Daoy (cell line): ENCODE measurements at places on chromosomes 12 and 14. TPM values are rescaled to one million over a fixed set of nuclear protein-coding genes. Genes with fewer than 3 reads are reported as not detected.
A peak's percentile ranks its signal among the peaks of the same experiment; 100 is the strongest.

DNA sequence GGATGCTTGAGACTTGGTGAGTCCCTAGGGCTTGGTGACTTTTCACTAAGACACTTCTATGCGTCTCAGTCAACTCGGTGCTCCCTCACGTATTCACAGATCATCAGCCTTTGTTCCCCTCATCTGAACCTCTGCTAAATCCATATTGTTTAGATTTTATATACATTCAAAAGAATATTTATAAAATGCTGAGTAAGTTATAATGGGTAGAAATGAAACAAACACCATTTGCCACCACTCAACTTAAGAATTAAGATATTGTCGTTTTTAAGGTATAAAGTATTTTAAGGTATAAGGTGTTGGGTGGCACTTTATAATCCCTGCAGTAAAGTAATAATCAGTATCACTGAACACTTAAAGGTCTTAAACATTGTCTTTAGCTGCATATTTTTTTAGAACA lies 103.0 kb downstream of the TTLL5 start:
- no peak for DNase-seq

INSM2 gene
- 0.17 TPM in 1 of 2 replicates, not detected in the other for total RNA-seq

PLEKHD1 gene
- 0.06 TPM in 1 of 2 replicates, not detected in the other for total RNA-seq

- DNase-seq: no peak
These were observed 25.9 kb downstream of the TCHP start for GRCh38 chr12:109926016-109926415.

DNA sequence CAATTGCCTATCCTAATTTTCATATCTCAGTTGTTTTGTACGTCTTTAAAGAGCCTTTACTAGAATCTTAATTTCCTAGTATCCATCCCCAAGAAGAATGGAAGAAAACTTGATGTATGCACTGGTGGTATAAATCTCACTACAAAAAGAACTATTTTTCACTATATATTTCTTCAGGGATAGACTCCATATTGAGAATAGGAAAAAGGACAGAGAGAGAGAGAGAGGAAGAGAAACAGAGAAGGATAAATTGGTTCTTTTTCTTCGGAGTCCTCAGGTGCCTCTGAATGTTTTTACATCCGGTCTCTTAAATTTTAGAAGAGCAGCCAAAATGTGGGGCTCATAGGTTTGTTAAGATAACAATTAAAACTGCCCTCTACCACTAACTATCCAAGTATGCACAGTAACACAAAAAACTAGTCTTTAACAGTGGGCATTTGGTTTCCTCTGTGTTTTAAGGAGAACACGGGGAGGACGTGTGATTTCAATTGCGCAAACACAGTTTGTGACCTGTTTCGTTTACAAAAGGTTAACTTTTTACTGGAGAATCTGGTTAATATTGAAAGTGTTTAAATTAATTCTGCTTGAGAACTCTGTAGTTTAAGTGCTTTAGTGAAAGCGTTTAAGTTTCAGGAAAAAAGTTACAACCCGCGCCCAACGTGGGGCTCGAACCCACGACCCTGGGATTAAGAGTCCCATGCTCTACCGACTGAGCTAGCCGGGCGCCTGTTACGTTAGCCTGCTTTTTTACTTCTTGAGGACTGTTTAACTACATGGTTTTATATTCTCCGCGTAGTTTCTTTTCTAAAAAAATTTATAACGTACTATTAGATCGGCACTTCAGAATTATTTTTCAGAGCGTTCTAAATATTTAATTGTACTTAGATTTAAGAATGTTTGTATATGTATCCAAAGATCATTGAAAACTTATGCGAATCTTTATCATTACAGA lies 5.1 kb upstream of the PSMA3 start:
- DNase-seq: peak; percentile 72

- DNase-seq: no peak
These were observed 231.2 kb downstream of the PDZRN4 start for GRCh38 chr12:41419131-41419893.

CISTR gene
- not detected in 2 replicates for total RNA-seq

DHRS7 gene
- 57.2 and 77.4 TPM in 2 replicates for total RNA-seq

RNF31 gene
- 49.7 and 68.1 TPM in 2 replicates for total RNA-seq

DNA sequence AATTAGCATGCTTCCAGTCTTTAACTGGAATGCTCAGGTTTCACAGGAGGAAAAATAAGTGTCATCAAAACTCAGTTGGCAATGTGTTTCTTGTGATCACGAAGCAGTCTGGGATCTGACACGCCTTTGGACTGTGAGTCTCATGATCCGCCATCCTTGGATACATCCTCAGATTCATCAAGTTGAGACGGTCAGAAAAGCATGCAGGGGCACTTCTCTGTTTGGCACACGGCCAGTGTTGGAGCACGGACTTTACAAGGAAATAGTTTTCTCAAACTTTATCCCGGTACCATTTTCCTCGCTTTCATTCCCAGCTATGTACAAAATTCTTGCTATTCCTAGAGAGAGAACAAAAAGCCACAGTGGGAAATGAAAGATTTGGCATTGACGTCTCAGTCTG lies 88.4 kb upstream of the PARP11 start:
- no peak for DNase-seq

NELL2 gene
- total RNA-seq: 19.9 and 28.0 TPM in 2 replicates

GRCh38 chr12:6542209-6543009 lies 8.1 kb downstream of the GAPDH start:
- DNase-seq: no peak

GRCh38 chr12:96177013-96177412 lies 17.2 kb upstream of the ELK3 start:
- peak; percentile 78 for DNase-seq

SPIC gene
- not detected in 2 replicates for total RNA-seq

DNA sequence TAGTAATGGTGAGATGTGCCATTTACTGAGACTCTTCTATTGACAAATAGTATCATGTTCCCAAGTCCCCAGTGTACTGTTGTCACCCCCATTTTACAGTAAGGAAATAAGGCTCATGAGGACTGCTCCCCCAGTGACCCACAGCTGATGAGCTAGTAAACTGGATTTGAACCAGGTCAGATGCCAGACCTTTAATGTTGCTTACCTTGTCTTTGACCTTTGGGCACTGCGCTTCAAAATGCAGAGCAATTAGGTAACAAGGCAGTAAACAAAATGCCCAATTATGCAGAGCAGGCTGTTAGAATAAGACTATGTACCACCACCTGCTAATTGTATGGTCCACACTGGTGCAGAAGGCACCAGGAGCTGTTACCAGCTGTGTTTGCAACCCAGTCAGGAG lies 38.5 kb upstream of the RIN3 start:
- no peak for DNase-seq

- DNase-seq: peak; percentile 81
These were observed 751 bp downstream of the GDF11 start for GRCh38 chr12:55743406-55744339.

DNA sequence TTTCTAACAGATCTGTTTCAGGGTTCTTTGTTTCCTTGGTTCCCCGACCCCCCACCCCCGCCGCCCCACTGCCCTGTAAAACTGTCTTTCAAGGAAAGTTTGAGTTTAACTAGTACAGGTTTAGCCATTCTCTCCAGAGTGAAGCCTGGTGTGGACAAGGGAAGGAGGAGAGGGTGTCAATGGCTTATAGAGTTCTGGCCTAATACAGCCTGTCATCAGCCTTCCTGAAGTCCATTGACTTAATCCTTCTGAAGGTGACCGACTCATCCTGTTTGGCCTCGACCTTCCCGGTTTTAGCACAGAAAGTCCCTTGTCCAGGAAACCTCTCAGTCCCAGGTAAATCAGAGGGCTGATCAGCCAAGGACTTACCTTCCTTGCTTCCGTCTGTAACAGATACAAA lies 11.0 kb upstream of the P2RX4 start:
- DNase-seq: no peak

KANSL2 gene
- total RNA-seq: 114 and 119 TPM in 2 replicates

DNA sequence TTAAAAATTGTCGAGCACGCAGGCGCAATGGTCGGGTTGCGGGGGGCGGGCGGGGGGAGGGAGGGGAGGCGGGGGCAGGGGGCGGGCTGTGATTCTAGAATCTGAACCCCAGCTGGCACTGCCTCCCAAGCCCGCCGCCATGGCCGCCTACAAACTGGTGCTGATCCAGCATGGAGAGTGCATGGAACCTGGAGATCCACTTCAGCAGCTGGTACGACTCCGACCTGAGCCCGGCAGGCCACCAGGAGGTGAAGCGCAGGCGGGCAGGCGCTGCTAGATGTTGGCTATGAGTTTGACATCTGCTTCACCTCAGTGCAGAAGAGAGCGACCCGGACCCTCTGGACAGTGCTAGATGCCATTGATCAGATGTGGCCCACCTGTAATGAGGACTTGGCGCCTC lies 118.4 kb downstream of the NTN4 start:
- DNase-seq: no peak

GRCh38 chr14:29627137-29627536 lies 300.5 kb downstream of the PRKD1 start:
- DNase-seq: peak; percentile 17

GRCh38 chr12:55875704-55876467 lies 33.1 kb upstream of the MMP19 start:
- DNase-seq: no peak

- DNase-seq: peak; percentile 1
These were observed 94.8 kb downstream of the LRP6 start for GRCh38 chr12:12171991-12172511.

IAPP gene
- not detected in 2 replicates for total RNA-seq
